Activated CD4-positive, CD25-positive, alpha-beta regulatory T cell treated with anti-CD3 and anti-CD28 coated beads, Interleukin-2, amount 50 U/mL, for 24 hours (primary cell): ENCODE measurements at places on chromosomes 11 and 22.

DNA sequence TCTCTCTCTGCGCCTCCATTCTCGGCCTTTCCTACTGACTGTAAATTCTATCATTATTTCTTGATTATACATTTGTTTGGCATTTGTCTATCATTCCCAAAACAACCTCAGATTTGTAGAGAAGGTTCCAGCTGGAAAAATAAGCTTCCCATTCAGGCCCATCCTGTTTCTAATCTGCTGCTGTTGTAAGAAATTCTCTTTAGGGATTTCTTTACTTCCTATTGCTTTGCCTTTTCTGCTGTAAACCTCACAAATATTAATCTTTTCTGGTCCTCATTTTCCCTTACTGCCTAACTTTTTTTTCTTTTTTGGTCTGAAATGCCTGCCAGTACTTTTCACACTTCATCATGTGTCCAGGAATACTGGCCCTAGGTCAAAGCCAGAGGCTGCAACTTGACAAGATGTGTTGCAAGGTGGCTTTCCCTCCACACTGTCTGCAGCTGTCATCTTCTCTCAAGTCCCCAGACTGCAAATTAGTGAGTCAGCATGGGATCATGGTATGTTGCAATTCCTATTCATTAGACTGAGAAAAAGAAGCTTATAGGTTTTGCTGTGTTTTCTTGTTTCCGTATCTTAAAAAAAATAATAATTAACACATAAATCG lies 858.7 kb upstream of the CHORDC1 start:
- ATAC-seq, result no peak

- no peak for ATAC-seq
Observed at GRCh38 chr22:44571566-44572413, 73.8 kb upstream of the RTL6 start.

DNA sequence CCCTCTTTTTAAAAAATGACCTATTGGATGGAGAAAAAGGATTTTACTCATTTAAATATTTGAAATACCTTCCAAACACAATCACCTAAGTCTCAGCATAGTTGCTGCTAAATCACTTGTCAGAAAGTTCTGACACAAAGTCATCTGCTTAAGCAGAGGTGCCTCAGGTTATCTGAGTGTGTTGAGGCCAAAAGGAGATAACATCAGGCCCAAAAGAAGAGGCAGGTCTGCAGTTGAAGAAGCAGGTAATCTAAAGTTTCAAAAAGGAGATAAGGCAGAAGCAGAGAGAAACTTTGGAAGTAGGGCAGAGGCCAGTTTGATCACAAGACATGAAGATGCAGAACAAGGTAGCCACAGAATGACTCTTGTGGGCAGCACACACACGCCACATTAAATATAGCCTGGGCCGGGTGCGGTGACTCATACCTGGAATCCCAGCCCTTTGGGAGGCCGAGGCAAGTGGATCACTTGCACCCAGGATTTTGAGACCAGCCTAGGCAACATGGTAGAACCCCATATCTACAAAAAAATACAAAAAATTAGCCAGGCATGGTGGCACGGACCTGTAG lies 175.7 kb upstream of the API5 start:
- ATAC-seq, result no peak

GRCh38 chr11:115501893-115502589 lies 2.2 kb downstream of the CADM1 start:
- ATAC-seq, result no peak

DNA sequence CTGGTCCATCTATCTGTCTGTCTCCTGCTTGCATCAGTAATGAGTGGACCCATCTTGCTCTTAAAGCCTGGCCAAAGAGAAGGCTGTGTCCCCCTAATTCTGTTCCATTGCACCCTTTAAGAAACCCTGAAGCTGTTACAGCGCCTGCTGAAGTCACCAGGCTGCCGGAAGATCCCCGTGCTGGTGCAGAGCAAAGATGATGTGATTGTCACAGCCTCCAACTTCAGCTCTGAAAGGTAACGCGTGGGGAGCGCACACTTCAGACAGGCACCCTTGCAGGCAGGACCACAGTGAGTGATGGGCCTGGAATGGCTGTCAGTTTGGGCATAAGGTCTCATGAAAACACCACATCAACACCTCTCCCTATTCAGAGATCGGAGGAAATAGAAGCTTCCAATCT lies 18.4 kb downstream of the GTPBP1 start:
- ATAC-seq, result no peak

DNA sequence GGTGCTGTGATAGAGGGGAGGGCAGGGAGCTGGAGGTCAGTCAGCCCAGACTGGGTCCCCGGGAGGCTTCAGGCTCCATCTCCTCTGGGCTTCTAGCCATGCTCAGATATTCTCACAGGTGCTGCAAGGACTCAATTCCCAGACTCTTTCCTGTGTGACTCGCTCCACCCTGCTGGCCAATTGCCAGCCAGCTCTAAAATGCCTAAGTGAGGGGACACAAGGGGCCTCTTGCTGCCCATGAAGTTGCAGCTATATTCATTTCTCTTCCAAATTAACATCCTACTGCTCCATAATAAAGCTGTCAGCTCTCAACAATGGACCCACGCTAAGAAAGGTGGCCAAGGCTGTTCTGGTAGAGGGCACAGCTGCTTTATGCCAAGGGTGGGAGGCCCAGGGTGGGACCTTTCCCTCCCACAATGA lies 101.5 kb downstream of the PLEKHA7 start:
- ATAC-seq, result no peak

DNA sequence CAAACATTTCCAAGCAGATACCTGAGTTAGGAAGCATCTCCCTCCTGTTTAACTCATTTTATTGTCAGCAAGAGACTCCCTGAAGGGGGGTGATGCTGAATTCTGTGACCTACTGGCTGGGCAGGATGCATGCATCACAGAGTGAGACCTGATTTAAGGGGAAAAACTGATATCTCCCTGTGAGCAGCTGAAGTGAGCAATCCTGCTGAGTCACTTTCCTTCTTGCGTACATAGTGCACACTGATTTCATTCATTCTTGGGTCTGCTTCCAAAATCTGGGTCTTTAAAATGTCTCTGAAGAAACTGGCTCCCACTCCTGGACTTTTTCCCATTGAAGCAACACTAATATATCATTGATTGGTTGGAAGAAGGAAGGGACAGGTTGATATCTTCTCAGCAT lies 23.3 kb downstream of the P4HA3 start:
- peak; percentile 61 for ATAC-seq

DNA sequence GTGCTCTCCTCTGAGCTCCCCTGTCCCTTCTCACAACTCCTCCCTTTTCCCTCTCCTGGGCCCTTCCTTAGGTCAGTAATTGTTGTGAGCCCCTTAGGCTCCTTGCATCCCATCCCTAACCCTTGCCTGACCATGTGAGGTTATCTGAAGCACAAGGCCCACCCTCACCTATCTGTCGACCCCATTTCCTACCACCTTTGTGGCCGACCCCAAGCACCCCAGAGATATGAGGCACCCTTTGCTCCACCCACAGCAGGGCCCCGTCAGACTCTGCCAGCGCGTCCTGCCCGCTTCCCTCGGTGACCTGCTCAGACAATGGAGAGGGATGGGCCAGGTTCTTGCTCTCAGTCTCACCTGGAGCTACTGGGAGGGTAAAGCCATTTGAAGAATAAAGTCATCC lies 1.3 kb downstream of the GNG3 start:
- peak; percentile 12 for ATAC-seq

GRCh38 chr22:38871360-38872171 lies 450 bp downstream of the CBX6 start:
- ATAC-seq, result no peak
